ENCODE measurements at places on chromosomes 12 and 14.

GRCh38 chr12:116773276-116773731 is 35.2 kb downstream of the RNFT2 start:
- DNase-seq, result no peak

GRCh38 chr12:130994821-130995375 is 41.2 kb downstream of the ADGRD1 start:
- DNase-seq, result no peak

GRCh38 chr14:55628426-55628825 is 48.4 kb downstream of the KTN1 start:
- no peak for DNase-seq

- no peak for DNase-seq
Measured at GRCh38 chr12:116640281-116640680, 81.1 kb downstream of the MAP1LC3B2 start.

DNA sequence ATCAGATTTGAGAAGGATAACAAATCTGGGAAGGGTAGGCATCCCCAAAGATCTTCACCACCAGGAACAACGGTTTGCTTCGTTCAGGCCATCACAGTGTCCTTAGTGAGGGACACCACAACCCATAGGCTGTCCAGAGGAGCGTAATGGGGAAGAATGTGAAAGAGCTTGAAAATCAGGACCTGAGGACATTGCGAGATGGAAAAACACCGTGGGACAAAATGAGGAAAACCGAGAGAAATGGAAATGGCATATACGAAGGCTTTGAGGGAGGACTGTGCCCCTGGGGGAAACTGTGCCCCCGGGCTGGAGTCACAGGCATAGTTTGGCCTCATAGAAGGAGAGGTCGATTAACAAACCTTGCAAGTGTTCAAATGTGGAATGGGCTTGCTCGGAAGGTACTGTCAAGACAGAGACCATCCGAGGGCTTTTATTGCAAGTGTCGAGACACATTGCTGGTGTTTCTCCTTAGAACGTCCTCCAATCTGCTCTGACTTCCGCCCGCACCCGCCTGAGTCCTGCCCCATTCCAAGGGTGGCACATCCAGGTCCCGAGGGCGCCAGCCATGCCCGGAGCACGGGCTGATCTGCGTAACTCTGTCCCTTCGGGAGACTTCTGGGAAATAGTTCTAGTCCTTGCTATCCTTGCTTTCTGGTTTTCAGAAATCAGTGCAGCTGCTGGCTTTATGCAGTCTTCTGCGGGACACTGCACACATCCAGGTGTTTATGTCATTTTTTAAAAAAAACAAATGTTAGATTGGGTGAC is 885 bp upstream of the PALS1 start:
- DNase-seq, result no peak
